Esophagus muscularis mucosa (tissue), 4 donors: ENCODE measurements at places on chromosomes 6 and 20. TPM values are rescaled to one million over a fixed set of nuclear protein-coding genes. Genes with fewer than 3 reads are reported as not detected.

DNA sequence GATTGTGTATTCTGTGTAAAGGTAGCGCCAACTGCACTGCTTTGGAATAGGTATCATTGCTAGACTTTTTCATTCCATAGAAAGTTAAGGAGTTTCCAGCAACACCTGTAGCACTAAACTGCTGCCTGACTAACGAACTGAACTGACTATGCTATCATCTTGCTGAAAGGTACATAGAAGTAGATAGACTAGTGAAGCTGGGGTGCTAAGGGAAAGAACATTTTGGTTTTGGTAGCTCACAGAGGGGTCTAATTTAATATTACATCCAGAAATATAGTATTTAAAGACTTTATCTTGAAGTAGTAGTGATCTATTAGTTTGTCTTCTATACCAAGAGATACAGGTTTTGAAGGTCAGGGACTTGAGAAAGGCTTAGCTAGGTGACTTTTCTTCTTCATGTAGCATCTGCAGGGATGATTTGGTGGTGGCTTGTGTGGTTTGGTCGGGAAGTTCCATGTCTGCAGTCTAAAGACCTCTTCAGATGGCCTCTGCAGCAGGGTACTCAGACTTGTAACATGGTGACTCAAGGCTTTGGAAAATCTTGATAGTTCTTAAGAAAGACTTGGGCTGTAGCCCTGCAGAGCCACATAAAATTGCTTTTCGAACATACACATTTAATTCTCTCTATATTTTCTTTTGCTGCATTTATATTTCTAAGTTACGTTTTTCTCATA lies 10.2 kb downstream of the SENP6 start:
- DNase-seq, result no peak

Gene BCAS1
- 0.46 TPM for total RNA-seq

Gene CARMIL1
- 12.1 TPM for total RNA-seq

DNA sequence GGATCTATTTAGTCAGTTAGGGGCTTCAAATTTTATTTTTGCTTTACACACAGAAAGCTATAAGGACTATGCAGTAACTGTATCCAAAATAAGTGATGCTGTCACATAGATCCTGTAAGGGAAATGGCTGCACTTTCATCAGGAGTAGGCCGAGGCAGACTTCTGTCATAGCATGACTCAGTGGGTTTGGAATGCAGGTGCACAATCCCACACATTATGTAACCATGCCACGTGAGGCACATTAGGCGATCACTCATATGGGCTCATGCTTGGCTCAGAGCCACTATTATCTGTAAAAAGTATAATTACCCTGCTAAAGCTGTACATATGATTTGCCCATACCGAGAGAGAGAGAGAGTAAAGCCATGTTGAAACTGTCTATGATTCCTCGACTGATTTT lies 1189.4 kb upstream of the EYS start:
- no peak for DNase-seq

Gene FAM184A
- 11.2 TPM for total RNA-seq

Gene TAF4
- total RNA-seq, result 19.9 TPM

- DNase-seq, result no peak
Measured at GRCh38 chr6:90136837-90137568, 159.6 kb downstream of the BACH2 start.

Gene KIAA0408
- total RNA-seq, result 34.2 TPM

DNA sequence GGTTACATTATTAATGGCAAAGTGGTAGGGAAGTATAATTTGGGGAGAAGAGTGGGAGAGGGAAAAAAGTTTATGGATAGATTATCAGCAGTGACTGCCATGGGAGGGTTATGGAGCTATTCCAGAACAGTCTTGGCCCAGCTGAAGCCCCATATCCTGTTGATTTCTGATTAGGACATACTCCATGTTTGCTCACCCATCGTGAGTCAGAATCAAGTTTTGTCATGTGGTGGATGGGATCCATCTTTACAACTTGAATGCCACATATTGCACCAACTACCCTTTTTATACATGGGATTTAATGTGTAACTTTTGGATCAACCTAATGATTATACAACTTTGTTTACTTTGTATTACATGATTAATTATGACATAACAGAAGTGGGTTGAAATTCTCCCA lies 217.0 kb downstream of the HAO1 start:
- no peak for DNase-seq

- no peak for DNase-seq
Measured at GRCh38 chr6:40669343-40669742, 82.2 kb upstream of the LRFN2 start.

DNA sequence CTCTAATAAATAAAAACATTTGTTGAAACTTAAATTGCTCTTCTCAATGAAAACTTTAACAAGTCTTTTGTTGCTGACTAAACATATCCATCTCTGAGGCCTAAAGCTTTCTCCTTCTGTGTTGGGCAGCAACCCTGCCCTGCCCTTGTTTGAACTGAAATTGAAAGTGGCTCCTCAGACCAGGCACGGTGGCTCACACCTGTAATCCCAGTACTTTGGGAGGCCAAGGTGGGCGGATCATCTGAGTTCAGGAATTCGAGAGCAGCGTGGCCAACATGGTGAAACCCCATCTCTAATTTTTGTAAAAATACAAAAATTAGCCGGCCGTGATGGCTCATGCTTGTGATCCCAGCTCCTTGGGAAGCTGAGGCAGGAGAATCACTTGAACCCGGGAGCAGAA lies 29.2 kb upstream of the GNRH2 start:
- DNase-seq, result no peak

GRCh38 chr20:45339084-45339483 lies 9.1 kb downstream of the SDC4 start:
- no peak for DNase-seq

- no peak for DNase-seq
Measured at GRCh38 chr6:119043783-119044182, 34.7 kb downstream of the FAM184A start.

Gene BTN1A1
- total RNA-seq, result not detected

Gene TTLL9
- 0.34 TPM for total RNA-seq

DNA sequence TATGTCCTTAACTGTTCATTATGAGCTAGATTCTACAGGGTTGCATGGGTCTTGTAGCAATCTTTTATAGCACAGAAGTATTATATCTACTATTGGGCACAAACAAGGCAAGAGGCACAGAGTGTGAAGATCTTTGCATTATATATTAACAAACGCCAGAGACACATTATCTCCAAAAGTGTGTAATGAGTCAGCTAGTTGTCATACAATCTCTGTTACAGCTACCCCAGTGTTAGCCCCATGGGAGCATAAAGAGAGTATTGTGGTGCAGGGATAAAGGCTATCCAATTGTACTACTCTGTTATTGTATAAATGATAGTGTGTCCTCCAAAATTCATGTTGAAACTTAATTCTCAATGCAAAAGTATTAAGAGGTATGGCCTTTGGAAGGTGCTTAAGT lies 148.4 kb upstream of the RIMS1 start:
- DNase-seq, result no peak

- DNase-seq, result no peak
Measured at GRCh38 chr20:58141971-58142842, 86.2 kb downstream of the ANKRD60 start.
